Stimulated activated CD4-positive, alpha-beta T cell treated with anti-CD3 and anti-CD28 coated beads, Interleukin-15, amount 100 ng/mL, for 1 hour (primary cell): ENCODE measurements at places on chromosomes 3 and 15.

GRCh38 chr3:16101295-16102186 is 72.9 kb upstream of the GALNT15 start:
- no peak for DNase-seq

DNA sequence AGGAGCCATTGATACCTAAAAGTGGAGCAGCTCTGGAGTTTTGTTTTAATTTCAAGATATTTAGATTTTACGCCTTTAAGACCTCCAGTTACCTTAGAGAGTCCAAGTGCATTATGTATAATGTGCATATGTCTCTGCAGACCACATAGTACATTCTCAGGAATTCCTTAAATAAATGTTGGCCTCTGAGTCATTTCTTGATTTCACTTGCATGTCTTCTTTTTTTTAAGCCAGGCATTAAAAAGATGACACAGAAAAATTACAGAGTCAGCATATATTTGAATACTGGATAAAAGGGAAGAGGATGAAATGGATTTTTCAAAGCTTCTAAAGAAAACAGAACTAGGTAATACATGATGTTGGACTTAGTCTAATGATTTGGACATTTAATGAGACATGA is 125.2 kb downstream of the TMCO5A start:
- no peak for DNase-seq

DNA sequence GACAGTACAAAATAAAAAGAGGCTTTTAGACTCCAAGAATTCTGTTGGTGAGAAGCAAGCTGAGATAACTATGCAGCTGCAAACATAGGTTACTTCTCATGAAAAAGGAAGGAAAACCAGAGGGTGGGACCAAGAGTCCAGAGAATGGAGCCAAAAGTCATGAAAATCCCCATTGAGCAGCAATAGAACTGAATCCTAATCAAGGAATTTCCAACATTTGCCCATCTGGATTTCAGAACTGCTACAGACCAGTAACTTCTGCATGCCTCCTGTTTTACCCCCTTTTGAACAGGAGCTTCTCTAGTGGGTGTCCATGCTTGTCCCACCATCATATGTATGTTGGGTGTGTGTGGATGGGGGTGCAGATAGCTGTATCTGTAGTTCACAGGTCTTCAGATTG is 33.6 kb upstream of the BNC1 start:
- no peak for DNase-seq

- no peak for DNase-seq
These were observed 51.9 kb upstream of the MUC13 start for GRCh38 chr3:124986192-124987143.

DNA sequence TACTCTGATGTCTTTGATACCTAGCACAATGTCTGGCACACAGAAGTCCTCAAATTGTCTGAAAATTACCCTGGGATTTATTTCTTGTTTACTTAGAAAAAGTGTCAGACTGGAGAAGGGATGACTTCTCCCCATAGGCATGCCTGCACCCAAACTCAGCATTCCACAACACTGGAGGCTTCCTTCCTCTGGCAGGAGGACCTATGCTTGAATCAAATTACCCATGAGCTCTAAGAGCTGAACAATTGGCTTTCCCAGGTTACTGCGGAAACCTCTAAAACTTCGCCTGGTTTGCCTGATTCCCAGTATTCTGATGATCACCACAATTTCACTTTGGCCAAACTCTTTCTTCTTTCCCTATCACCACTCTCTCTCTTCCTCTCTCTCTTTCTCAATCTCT is 217.4 kb downstream of the DIPK2A start:
- DNase-seq, result no peak

DNA sequence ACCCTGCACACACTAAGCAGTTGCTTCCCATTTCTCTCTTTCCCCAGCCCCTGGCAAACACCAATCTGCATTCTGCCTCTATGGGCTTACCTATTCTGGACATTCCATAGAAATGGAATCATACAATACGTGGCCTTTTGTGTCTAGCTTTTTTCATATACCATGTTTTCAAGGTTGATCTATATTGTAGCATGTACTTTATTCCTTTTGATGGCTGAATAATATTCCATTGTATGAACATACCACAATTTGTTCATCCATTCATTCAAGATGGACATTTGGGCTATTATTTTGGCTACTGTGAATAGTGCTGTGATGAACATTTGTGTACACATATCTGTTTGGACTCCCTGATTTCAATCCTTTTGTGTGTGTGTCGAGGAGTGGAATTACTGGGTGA is 18.1 kb upstream of the ADAMTS9 start:
- DNase-seq, result no peak
